ENCODE measurements at places on chromosomes 7 and 10.

GRCh38 chr10:93458821-93459257 is 23.3 kb downstream of the MYOF start:
- DNase-seq: no peak

- DNase-seq: no peak
Observed at GRCh38 chr7:70944516-70944915, 187.4 kb upstream of the GALNT17 start.

- DNase-seq: no peak
Observed at GRCh38 chr10:88186335-88186734, 322.9 kb downstream of the PTEN start.

DNA sequence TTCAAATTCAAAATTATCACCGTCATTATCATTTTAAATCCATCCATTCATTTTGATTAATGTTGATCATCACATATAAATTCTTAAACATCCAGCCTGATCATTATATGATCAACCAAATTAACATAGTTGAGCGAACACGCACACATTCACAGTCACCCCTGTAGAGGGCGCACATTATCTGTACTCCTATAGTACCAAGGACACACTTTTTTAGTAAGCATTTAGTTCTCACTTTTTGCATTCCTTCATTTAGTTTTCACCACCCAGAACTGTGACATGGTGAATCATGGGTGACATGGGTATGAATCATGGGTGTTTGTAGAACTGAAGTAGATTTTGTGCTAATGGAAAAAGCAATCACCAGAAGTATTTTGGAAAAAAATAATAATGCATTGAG is 26.0 kb upstream of the ZNF735 start:
- no peak for DNase-seq

GRCh38 chr10:128915630-128916029 is 551.4 kb upstream of the MGMT start:
- no peak for DNase-seq

GRCh38 chr10:83373671-83374070 is 765.6 kb upstream of the GHITM start:
- no peak for DNase-seq

- DNase-seq: peak; percentile 1
Observed at GRCh38 chr7:134513169-134513752, 14.1 kb upstream of the AKR1B10 start.

GRCh38 chr7:1298931-1299885 is 66.5 kb downstream of the UNCX start:
- DNase-seq: no peak

DNA sequence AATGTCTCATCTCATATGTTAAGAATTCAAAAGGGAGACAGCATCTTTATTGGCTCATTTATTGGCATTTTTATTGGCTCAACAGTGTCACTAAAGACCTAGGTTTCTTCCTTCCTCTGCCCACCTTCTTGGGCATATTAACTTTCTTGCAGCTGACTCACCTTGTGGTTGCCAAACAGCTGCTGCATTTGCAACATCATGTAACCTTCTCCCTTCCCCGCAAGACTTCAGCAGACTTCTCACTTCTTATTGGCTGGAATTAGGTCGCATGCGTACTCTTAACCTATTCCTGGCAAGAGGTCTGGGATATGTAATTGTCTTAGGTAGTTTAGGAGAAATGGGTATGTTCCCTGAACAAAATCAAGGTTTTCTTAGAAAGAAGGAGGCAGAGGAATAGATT is 263.2 kb downstream of the POU6F2 start:
- no peak for DNase-seq

GRCh38 chr10:101779544-101780186 is 3.6 kb downstream of the NPM3 start:
- DNase-seq: peak; percentile 59

GRCh38 chr10:6574664-6575176 is 5.4 kb downstream of the PRKCQ start:
- DNase-seq: no peak

- DNase-seq: no peak
Observed at GRCh38 chr7:69078997-69079769, 519.1 kb upstream of the AUTS2 start.

- no peak for DNase-seq
Observed at GRCh38 chr10:24349379-24350001, 140.6 kb downstream of the KIAA1217 start.

- no peak for DNase-seq
Observed at GRCh38 chr7:80218723-80219122, 84.1 kb downstream of the GNAI1 start.

DNA sequence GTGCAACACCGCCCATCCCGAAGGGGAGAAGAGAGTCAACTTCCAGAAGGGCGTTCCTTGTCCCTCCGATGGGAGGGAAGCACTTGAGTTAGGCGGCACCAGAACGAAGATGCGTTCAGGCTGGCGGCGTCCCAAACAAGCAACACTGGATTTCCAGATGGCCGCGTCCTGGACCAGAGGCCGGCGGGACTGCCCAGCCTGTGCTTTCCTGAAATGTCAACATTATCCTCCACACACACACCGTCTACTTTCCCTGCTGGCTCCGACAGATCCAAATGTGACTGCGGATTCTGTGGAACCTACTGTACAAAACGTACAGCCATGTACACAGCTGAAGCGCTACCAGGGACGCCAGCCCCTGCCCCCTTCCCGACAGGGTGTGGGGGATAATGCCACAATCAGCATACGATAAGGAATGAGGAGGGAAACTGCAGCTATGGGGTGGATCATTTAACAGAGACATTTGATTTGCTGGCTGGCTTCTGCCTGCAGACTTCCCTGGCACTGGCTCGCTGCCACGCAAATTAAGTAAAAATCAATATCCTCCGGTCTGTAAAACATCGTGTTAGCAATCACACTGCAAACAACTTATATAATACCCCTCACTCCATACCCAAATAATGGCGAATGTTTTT is 82.1 kb downstream of the ZRANB1 start:
- DNase-seq: no peak

DNA sequence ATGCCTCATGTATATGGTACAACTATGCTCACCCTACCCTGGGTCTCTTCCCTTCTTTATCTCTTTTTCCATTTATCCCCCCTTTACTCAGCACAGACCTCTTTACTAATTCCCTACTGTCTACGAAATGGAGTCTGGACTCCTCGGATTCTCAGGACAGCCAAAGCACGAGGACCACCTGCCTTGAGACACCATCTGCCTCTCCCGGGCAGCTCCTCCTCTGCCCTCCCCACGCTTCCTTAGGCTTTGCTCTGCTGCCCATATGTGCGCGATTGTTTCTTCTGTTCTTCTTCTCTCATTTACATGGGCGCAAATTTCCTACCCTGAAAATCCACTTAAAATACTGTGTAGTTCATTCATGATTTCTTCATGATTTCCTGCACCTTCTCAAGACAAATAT is 62.7 kb upstream of the STK17A start:
- DNase-seq: no peak

- no peak for DNase-seq
Observed at GRCh38 chr10:70188768-70189167, 18.5 kb upstream of the SAR1A start.

DNA sequence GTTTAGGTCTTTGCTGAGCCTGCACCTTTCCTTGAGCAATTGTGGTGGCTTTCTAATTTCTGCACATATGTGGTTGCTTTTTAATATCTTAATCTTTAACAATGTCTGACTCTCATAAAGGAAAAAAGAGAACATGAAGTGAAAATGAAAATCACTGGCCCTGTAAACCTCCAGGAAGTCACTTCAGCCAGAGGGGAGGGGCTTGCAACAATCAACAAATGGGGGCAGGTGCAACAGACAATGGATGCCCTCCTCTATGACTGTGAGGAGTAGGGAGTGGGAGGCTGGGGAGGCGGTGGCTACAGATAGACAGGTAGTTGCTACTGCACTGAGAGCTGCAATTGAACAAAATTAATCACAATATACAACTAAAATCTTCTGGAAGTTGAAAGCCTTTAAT is 1377.4 kb downstream of the XPNPEP1 start:
- no peak for DNase-seq

- DNase-seq: no peak
Observed at GRCh38 chr7:55094092-55094690, 75.4 kb downstream of the EGFR start.

DNA sequence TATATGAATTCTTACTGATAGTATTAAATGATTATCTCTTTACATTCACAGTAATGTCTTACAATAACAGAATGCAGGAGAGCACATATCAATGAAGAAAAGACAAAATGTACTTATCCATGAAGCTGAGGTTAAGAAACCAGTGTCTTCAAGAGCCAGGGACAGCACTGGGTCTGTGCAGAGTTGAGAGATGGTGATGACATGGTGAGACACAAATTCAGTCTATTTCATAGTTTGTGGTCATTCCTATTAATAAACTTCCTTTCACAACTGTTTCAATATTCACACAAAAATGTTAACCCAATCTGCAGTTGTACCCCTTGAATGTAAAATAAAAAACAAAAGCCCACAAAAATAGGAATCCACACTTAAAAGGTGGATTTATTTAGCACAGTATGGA is 5.3 kb upstream of the MAGI2 start:
- no peak for DNase-seq

All from activated naive CD4-positive, alpha-beta T cell (primary cell).